Right lobe of liver (tissue), 6 donors: ENCODE measurements at places on chromosomes 5 and 9. TPM values are rescaled to one million over a fixed set of nuclear protein-coding genes. Genes with fewer than 3 reads are reported as not detected.

GRCh38 chr5:3186736-3187405, 408.8 kb upstream of the IRX1 start:
- H3K27me3 ChIP-seq: no peaks in the 10 kb centered on the region
- no peaks in the 10 kb centered on the region for H3K36me3 ChIP-seq
- DNase-seq: no peak
- H3K27ac ChIP-seq: no peak overlapping the region
- H3K4me3 ChIP-seq: no peak overlapping the region

GRCh38 chr9:134960701-134961181, 43.0 kb upstream of the FCN1 start:
- no peaks in the 10 kb centered on the region for H3K27me3 ChIP-seq
- H3K27ac ChIP-seq: no peak overlapping the region
- H3K4me1 ChIP-seq: no peaks in the 10 kb centered on the region
- DNase-seq: peak; percentile 20

GRCh38 chr9:132411091-132411508, 1.1 kb downstream of the CFAP77 start:
- H3K4me1 ChIP-seq: no peaks in the 10 kb centered on the region
- peaks cover 5% of the 10 kb centered on the region for H3K27me3 ChIP-seq
- H3K4me3 ChIP-seq: no peak overlapping the region

- no peaks in the 10 kb centered on the region for H3K4me1 ChIP-seq
- H3K4me3 ChIP-seq: no peak overlapping the region
- no peaks in the 10 kb centered on the region for H3K27me3 ChIP-seq
- no peak for DNase-seq
- H3K36me3 ChIP-seq: no peaks in the 10 kb centered on the region
- no peak overlapping the region for H3K27ac ChIP-seq
These were observed 640.0 kb downstream of the RAB3C start for GRCh38 chr5:59222687-59223511.

The GRXCR2 gene
- not detected for total RNA-seq

The IRX2 gene
- not detected for total RNA-seq
